Hematopoietic multipotent progenitor cell treated with erythropoietin and hydrocortisone succinate and interleukin-3 and kit ligand, for 8 days (in vitro differentiated cells): ENCODE measurements at places on chromosomes 7 and 10.
A peak's percentile ranks its signal among the peaks of the same experiment; 100 is the strongest.

DNA sequence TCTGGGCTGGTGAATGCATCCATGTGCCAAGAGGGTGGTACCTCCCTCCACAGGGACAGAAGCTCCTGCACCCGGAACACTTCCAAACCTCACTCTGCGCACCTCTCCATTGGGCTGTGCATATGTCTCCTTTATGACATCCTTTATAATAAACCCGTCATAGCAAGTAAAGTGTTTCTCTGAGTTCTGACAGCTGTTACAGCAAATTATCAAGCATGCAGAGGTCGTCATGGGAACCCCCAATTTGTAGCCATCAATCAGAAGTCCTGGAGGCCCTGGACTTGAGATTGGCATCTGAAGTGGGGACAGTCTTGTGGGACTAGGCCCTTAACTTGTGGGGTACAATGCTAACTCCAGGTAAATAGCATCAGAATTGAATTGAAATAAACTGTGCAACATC lies 29.4 kb upstream of the PARD3 start:
- no peak for DNase-seq

DNA sequence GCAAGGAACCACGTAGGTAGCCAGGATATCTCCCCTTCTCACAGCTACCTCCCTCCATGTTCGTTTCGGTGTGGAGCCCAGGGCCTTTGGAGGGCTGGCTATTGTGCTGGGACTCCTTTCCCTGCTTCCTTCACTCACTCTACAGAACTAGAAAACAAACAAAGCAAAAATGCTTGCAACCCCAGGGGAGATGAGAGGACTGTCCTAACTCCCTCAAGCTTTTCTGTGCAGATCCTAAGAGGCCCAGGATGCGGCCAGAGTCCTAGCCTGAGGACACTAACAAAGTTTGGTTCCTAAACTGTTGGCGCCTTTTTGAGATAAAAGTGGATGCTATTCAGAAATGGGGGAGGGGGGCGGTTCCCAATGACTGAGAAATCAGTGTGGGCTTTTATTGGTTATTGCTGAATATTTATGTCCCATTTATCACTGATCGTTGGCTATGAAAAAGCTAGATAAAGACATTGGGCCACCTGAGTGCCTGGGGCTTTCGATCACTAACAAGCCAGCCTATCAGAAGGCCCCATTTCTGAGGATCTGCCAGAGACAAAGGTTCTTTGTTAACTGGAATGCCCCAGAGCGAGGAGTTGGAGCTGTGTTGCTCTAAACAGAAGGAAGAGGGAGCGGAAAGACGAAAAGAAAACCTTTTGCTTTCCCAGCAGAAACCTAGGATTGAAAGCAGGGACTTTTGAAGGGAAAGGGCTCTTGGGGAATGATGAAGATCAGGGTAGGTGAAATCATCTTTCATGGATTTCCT lies 95.2 kb upstream of the EGR2 start:
- DNase-seq, result no peak

- no peak for DNase-seq
These were observed 3.4 kb downstream of the KLF6 start for GRCh38 chr10:3781468-3782145.

GRCh38 chr7:120973849-120974248 lies 14.7 kb upstream of the CPED1 start:
- DNase-seq, result no peak

DNA sequence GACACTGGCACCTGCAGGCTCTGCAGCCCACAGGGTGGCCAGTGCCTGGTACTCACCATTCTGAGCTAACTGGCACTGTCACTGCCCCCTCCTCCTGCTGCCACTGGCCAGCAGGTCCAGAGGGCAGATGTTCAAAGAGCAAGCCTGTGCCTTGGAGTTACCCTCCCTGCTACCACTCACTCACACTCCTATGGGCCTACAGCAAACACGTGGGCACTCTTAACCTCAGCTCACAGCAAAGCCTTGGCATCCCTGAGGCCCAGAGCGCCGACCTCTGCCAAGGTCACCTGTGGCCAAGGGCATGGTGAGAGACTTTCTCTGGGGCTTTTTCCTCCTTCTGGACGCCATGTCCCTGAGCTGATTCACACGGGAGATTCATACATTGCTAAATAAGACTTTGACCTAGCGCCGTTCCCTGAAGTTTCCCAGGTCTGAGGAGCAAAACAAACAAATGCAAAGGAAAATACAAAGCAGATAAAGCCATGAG lies 270.0 kb upstream of the PPP2R2D start:
- no peak for DNase-seq

DNA sequence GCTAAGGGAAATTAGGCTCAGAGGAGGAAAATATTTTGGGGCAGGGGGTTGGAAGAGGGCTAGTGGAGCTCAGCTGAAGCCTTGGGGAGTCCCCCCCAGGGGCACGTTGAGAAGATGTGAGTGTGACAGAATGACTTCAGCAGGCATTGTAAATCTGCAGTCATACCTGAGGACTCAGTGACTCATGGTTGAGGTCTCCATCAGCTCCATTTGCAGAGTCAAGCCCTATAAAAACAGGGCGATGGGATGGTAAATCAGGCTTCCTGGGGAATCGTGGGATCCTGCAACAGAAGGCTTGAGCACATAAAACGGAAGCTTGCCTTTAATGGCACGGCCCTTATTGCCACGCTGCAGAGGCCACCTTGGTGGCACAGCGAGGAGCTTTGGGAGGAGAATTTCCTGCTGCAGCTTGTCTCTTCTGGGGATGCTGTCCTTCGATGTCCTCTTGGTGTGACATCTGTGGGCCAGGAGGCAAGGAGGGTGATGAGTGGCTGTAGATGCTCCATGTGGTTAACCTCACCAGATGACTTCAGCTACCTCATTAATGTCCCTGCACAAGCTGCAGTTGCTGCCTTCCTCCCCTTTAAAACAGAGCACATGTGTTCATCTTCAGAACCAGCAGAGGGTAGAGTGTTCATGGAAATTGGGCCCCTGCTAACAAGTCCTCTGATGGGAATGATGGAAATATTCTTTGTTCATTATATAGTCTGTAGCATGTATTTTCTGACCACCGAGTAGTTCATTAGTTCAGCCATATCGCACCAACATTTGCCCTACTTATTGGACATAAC lies 285.9 kb downstream of the LRMDA start:
- no peak for DNase-seq

- no peak for DNase-seq
These were observed 400.1 kb upstream of the ETV1 start for GRCh38 chr7:14389595-14389994.

- no peak for DNase-seq
These were observed 282.3 kb downstream of the USP6NL start for GRCh38 chr10:11329062-11329673.

- DNase-seq, result no peak
These were observed 10.2 kb upstream of the YWHAG start for GRCh38 chr7:76369018-76369417.

DNA sequence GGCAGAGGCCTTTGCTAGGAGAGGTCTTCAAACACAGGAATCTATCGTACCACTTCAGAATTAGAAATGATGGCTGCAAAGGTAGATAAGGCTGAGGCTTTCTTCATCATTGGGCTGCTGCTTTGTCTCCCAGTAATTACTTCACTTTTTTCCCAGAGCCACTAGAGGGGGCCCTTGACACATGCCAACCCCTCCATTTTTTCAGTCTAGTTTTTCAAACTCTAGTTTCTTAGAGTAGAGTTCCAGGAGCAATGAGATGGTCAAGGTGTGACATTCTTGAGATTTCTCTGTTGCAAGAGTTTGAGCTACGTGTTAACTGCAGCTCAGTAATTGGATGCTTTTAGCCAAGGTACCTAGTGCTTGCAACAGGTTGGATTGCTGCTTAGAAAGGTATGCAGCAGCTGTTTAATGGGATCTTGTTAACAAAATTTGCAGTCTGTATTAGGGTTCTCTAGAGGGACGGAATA lies 33.8 kb upstream of the RBM20 start:
- DNase-seq, result peak; percentile 84

- DNase-seq, result no peak
These were observed 145.6 kb downstream of the GLCCI1 start for GRCh38 chr7:8114175-8114574.

GRCh38 chr10:131629026-131629770 lies 271.6 kb upstream of the PPP2R2D start:
- DNase-seq, result no peak

DNA sequence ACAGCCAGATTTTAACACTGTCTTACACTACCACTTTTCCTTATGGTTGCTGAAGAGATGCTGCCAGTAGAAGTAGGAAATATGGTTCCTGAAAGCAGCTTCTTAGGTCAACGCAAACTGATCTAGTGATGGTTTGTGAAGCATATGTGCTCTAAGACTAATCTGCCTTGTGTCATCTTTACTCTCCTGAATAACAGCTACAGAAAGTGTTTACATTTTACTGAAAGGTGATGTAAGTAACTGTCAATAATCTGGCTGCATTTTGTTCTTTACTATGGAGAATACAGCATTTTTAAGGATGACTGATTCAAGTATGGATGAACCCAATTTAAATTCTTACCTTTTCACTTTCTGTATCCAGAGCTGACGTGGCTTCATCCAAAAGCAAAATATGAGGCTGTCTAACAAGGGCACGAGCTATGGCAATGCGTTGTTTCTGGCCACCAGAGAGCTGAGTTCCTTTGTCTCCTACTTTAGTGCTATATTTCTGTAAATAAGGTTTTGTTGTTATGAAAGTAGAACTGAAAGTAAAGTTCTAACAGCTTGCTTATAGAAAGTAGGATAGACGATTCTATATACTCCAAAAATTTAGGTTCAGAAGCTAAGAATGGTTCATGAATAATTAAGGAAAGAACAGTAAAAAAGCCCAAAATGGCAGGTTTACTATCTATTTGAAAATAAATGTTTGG lies 30.2 kb upstream of the ABCB4 start:
- no peak for DNase-seq

DNA sequence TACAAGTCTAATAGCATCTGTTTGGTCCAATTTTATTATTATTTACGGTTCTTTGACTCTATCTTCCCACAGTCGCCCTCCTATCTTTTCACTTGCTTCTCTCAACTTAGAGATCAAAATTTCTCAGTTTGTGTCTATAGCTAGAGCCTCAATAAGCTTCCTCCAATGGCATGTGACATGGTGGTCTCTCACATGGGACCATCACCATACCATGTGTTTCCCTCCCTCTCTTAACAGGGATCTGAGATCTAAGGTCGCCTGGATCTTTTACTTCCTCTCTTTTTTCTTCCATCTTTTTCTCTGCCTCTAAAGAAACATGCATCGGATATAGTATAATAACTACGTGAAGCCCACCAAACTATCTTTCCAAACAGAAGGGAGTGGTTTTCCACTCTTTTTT lies 1.8 kb downstream of the PKD2L1 start:
- no peak for DNase-seq

DNA sequence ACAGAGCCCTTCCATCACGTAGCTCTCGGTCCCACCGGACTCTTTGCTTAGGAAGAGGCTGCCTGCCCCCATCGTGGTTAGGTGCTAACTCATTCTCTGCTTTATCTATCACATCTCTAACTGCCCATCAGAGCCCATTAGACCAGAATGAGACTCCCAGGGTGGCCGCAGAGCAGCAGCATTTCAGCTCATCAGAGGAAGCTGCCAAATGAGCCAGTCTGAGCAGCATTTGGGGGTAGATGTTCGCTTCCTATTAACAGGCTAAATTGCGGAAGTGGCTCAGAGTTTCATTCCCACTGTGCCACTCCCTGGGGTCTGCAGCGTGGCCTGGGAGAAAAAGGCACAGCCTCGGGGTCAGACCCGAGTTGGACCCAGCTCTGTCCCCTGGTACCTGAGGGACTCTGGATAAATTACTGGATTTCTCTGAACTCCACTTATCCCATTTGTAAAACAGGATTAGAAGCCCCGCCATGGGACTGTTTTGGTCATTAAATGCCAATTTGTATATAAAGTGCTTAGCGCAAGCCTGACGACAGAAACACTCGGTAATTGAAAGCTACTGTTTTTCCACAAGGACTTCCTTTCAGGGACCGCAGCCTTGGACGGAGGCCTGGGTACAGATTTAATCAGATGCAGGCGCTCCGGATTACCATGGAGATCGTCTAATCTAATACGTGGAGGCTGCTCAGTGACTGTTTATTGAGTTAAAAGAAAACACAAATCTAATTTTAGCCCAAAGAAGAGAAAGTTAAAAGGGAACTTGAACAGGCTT lies 73.8 kb upstream of the PRLHR start:
- peak; percentile 39 for DNase-seq

- DNase-seq, result no peak
These were observed 499.9 kb downstream of the AUTS2 start for GRCh38 chr7:70098133-70098561.

DNA sequence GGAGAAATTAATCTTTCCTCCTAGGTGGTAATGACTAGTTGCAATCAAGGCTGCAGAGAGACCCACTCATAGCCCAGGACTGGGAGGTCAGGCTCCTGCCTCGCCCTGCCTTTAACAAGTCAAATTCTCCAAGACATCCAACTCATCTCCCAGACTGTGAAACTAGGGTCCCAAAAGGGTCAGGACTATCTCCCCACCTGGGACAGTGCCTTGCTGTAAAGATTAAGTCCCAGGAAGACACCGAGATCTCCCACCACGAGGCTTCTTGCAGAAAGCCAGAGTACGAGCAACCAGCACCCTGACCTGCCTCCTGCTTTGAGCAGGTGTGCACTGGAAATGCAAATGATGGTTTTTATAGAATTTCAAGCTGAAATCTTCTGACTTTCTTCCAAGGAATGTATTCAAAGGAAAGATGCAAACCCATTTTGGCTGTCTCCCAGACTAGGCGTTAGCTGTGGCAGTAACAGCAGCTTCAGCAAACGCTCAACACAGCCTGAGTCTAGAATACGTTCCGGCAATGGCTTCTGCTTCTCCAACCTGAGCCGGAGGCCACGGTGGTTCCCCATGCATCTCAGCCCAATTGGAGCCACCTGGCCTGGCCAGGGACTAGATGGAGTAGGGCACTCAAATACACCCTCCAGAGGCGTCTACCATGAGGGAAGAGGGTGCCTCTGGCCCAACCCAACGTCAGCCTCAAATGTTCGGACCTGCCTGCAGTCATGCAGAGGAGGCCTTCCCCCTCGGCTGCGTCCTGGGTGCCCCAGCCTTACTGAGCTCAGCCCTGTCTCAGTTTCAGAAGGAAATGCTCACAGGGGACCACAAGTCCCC lies 170.4 kb downstream of the PRKAG2 start:
- no peak for DNase-seq

GRCh38 chr10:6014241-6014761 lies 37.0 kb upstream of the IL15RA start:
- peak; percentile 83 for DNase-seq

- DNase-seq, result peak; percentile 90
These were observed 69.0 kb downstream of the ADD3 start for GRCh38 chr10:110076559-110077318.

- DNase-seq, result no peak
These were observed 32.4 kb upstream of the PWWP2B start for GRCh38 chr10:132364594-132364970.

- DNase-seq, result no peak
These were observed 255.6 kb upstream of the HABP2 start for GRCh38 chr10:113297226-113297625.

- DNase-seq, result peak; percentile 9
These were observed 166.9 kb downstream of the MYOF start for GRCh38 chr10:93315246-93315645.
